Tongue (tissue), 3 donors: ENCODE measurements at places on chromosomes 11 and 22. TPM values are rescaled to one million over a fixed set of nuclear protein-coding genes. Genes with fewer than 3 reads are reported as not detected.
A peak's percentile ranks its signal among the peaks of the same experiment; 100 is the strongest.

- peak; percentile 37 for DNase-seq
These were observed 275.3 kb downstream of the C11orf87 start for GRCh38 chr11:109697140-109697843.

GRCh38 chr11:130516554-130517505, 68.4 kb downstream of the ADAMTS15 start:
- DNase-seq: no peak

GRCh38 chr11:102600666-102601065, 24.5 kb downstream of the MMP20 start:
- DNase-seq: no peak

Gene SAA4
- total RNA-seq: not detected

DNA sequence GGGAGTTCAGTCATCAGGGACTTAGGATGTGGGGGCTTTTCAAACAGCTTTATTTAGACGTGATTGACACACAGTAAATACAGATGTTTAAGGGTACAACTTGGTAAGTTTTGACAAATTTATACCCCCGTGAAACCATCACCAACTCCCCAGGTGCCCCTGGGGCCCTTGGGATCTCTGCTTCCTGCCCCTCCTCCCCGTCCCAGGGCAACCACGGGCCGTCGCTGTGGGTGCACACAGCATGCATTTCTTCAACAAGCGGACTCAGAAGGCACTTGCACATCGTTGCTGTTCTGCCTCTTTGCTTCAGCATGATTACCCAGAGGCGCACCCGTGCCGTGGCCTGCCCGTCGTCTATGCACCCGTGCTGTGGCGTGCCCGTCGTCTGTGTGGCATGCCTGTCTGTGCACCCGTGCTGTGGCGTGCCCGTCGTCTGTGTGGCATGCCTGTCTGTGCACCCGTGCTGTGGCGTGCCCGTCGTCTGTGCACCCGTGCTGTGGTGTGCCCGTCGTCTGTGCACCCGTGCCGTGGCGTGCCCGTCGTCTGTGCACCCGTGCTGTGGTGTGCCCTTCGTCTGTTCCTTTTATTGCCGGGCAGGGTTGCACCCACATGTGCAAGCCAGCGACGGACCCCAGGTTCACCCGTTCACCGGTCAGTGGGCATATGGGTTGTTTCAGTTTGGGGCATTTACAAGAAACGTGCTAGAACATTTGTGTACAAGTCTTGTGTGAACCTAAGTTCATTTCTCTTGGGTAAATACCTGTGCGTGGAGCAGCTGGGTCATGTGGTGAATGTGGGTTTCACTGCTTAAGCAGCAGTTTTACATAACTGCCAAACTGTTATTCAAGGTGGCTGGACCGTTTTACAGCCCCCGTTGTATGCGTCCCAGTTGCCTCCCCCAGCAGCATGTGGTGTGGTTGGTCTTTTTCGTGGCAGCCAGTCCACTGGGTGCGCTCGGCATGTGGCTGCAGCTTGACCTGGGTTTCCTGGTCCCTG, 8.3 kb downstream of the CD81 start:
- no peak for DNase-seq

- no peak for DNase-seq
These were observed 34.7 kb upstream of the TMPRSS4 start for GRCh38 chr11:118042141-118042540.

Gene NPTXR
- 12.3 TPM for total RNA-seq

- DNase-seq: no peak
These were observed 48.6 kb upstream of the LMO2 start for GRCh38 chr11:33940538-33940815.

Gene KIAA1671
- 31.7 TPM for total RNA-seq

GRCh38 chr22:23862103-23862502, 4.4 kb downstream of the SLC2A11 start:
- DNase-seq: peak; percentile 47

GRCh38 chr11:75281469-75282095, 41.0 kb downstream of the TPBGL start:
- no peak for DNase-seq

- no peak for DNase-seq
These were observed 183.2 kb downstream of the GRIK4 start for GRCh38 chr11:120694726-120695125.

DNA sequence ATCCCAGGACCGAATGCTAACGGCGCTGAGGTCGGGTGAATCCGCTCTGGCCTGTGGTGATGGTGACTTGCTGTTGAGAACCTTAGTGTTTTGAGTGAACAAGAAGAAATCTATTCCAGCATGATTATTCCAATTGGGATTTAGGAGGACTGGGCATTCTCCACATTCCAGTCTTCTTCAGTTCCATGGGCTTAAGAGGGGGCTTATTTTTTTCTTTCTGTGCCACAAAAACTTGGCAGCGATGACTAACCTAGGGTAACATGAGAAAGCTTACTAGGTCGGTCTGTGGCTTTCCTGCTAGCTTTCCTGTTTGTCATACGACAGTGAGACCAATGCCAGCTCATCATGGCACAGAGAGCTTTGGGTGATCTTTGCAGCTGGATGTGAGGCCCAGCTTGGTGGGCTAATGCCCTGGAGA, 62.9 kb upstream of the ATXN10 start:
- peak; percentile 84 for DNase-seq
